Activated naive CD4-positive, alpha-beta T cell treated with Interleukin-2 at 50 U/mL for 16 hours (primary cell): ENCODE measurements at places on chromosomes 7 and 10.

- DNase-seq, result no peak
Measured at GRCh38 chr7:149787428-149788299, 14.3 kb upstream of the ZNF467 start.

GRCh38 chr7:111558991-111559390 lies 3.3 kb downstream of the IMMP2L start:
- no peak for DNase-seq

DNA sequence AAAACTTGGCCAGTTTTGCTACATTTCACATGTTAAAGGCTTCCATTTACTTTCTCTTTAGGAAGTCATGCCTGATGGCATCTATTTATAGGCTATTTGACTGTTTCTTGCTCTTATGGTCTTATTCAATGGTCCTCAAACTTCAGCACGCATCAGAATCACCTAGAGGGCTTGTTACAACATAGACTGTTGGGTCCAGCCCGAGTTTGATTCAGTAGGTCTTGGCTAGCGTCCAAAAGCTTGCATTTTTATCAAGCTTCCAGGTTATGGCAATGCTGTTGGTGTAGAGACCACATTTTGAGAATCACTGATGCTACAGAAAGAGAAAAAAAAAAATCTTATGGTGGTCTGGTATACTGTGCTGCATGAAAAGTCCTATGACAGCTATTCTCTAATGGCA lies 51.9 kb downstream of the MTPN start:
- DNase-seq, result no peak

DNA sequence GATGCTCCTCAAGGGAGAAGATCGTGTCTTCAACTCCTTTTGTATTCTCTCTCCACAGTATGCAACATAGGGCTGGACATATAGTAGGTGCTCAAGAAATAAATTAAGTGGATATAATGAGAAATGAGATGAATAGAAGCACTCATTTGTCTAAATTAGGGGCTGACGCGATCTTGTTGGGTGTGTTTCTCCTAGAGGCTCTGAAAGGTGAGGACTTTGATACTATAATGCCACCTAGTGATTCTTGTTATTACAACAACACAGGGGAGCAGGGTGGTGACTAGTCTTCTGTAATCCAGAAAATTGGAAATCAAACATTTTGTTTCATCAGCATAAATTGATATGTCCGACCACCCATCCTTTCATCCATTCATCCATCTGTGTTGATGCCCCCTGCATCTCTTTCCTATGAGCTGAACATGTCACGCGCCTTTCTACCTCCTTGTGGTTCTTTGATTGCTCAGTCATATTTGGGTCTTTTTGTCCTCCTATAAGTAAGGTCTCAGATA lies 3.5 kb upstream of the CFAP58 start:
- no peak for DNase-seq

DNA sequence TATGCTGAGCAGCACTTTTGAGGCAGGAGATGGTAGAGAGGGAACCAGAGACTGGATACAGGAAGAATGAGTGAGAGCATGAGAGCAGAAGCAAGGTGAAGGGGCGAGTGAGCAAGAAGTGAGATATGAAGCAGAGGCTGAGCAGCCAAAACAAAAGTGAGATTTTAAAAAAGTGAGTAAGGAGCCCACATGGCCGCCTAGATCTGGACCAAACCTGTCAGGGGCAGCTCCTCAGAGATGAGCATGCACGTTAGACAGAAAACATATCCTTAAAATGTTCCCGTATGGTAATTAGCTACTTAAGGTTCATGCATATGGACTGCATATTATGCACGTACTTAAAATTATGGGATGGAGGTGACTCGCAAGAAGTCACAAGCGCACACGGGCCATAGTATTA lies 22.5 kb downstream of the TMEM176A start:
- no peak for DNase-seq

DNA sequence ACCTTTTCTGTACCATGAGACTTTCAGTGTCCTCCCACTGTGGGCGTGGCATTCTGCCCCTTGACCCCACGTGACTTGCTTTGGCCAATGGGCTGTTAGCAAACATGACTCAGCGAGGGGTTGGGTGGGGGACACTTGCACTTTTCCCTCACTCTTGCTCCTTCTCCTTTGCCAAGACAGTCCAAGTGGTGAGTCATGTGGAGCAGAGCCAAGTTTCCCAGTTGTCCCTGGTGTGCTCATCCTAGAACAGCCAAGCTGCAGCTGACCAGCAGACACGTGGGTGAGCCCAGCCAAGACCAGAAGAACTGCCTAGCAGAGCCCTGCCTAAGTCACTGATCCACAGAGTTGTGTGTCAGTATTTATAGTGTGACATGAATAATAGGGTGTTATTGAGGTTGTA lies 82.8 kb upstream of the CPXM2 start:
- no peak for DNase-seq

DNA sequence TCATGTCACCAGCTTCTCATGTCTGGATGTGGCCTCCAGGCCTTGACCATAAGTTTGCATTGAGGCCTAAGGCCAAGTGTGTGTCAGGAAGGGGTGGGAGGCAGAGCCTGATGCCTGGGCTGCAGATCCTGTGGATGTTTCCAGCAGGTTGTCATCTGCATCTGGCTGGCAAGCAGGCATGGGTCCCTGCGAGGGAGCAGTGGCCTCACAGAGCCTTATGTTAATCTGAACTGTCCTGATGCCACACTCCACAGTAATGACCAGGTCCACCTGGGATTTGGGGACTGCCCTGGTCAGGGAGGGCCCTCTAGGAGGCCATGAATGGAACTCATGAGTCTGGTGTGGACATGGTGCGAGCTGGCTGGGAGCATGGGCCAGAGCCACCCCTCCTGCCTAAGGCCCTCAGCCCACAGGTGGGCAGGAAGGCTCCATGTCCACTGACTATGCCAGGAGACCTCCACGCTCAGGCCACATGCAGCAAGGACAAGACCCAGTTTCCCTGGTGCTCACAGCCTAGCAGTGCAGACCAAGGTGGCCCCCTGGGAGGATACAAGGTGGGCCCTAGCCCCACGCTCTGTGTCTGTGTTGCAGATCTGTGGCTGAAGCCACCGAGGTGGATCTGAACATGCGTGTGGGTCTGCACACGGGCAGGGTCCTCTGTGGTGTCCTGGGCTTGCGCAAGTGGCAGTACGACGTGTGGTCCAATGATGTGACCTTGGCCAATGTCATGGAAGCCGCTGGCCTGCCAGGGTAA lies 83.1 kb downstream of the ADCY1 start:
- DNase-seq, result no peak

- DNase-seq, result no peak
Measured at GRCh38 chr10:81680359-81680758, 194.6 kb upstream of the NRG3 start.

DNA sequence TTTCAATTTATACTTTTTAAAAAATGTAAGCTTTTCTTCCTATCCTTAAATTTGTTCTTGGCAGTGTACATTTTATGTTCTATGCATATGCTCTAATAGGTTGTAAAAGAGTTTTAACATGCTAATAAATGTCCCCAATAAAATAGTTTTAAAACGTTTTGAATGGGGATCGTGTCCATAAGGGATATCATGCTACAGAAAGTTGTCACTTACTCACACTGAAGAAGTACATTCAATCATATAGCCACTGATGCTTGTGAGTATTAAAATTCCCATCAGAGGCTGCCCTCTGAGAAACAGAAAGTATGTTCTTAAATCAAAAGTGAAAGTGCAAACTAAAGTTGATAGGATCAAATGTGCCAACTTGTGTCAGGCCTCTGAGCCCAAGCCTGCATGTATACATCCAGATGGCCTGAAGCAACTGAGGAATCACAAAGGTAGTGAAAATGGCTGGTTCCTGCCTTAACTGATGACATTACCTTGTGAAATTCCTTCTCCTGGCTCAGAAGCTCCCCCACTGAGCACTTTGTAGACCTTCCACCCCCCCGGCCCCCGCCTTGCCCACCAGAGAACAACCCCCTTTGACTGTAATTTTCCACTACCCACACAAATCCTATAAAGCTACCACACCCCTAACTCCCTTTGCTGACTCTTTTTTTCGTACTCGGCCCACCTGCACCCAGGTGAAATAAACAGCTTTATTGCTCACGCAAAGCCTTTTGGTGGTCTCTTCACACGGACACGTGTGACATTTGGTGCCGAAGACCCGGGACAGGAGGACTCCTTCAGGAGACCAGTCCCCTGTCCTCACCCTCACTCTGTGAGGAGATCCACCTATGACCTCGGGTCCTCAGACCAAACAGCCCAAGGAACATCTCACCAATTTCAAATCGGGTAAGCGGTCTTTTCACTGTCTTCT lies 877 bp upstream of the NOD1 start:
- peak; percentile 12 for DNase-seq

DNA sequence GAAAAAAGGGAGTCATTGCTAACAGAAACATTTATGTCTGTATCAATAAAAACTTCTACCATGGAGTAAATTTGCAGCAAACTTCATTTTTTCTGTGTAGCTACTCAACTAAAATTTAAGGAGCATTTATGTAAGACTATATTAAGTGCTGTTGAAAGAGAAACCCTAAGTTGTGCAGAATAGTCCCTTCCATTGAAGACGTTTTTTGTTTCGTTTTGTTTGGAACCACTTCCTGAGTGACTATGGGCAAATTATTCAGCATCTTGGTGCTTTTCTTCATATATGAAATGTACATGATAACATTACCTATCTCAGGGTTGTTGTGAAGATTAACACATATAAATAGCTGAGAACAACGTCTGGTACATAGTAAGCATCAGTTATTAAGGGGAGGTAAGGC lies 24.3 kb downstream of the SEM1 start:
- no peak for DNase-seq

DNA sequence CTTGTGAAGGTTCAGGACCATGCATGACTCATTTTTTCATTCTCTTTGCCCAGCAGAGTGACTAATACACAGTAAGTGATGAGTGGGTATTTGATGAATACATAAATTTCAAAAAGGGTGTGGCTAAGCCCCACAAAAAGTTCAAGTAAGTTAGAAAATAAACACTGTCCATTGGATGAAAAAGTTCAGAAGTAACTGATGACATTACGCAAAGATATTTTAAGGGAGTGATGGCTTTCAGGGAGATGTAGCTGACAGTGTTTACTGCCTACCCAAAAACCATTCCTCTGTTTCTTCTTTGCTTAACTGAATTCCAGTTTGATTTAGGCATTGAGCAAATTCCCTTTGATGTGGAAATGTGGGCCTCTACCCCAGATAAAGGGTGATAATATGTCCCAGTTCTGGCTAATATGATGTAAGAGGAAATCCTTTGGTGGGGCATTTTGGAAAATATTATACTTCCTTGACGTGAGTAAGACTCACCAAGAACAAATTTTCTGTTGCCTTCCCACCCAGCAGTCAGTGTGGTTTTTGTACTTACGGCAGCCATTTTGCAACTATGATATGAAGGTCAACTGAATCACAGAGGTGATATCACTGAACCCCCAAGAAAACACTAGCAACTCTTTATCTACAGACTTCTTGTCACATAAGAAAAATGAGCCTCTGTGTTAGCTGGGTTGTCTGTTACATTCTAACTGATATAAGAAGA lies 29.0 kb upstream of the EBLN1 start:
- DNase-seq, result peak; percentile 50

DNA sequence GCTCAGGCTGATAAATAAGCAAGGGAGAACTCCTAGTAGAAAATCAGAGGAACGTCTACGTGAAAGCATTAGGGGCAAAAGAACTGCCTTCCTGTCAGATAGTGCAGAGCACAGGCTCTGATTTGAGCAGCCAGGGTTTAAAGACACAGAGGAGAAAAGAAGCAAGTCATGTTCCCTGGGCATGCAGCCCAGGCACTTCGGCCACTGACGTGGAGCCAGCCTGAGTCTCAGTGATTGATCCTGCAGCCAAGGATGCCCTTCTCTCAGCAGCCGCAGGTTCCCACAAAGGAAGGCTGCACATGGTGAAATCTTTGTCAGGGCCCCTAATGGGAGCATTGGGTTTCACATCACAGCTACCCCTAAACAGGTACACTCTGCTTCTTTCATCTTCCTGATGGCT lies 161.7 kb upstream of the HPS1 start:
- no peak for DNase-seq

DNA sequence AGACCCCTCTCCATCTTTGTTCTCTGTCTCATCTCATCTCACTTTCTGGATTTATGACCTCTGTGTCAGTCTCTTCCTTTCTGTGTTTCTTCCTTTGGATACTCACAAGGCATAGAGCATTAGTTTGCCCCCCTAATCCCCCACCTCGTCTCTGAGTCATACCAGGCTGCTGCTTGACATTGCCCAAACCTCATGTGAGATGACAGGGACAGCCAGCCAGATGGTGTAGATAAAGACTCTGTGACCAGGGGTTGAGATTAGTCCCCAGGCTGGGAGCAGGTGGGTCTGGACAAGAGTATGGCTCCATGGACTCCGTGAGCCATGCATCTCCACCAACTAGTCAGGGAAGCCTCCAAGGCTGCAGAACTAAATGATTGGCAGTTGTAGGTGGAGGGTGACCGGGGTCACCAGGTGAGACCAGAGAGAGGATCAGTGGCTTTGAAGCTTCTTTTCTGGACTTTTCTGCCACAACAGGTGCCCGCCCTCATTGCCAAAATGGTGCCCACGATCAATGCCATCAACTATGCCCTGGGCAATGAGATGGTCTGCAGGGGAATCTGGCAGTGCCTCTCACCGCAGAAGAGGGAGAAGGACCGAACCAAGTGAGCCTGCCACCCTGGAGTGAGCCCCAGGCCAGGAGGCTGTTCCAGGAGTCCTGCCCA lies 13.3 kb downstream of the RGR start:
- DNase-seq, result no peak

GRCh38 chr7:133052826-133053225 lies 29.1 kb downstream of the CHCHD3 start:
- DNase-seq, result no peak

- no peak for DNase-seq
Measured at GRCh38 chr7:47819607-47819920, 128.7 kb downstream of the PKD1L1 start.

DNA sequence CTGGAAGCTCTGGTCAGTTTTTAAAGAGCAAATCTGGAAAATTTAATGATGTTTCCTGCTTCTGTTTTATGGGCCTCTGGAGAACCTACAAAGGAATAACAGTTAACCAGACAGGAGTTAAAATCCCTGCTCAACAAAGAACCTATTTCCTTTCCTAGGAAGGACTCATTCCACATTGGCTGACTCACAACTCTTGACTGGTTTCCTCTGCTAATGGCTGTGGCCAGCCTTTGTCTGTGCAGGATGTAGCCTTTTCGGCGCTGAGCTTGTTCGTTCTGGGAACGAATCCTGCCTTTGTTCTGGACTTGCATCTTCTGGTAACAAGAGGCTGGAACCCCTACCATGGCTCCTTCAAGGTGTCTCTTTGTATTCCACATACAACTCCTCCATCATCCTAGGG lies 112.8 kb upstream of the PDCD4 start:
- DNase-seq, result no peak

GRCh38 chr10:120394446-120394845 lies 62.6 kb upstream of the PLPP4 start:
- no peak for DNase-seq

- no peak for DNase-seq
Measured at GRCh38 chr7:128842674-128843641, 12.8 kb downstream of the FLNC start.
